Stimulated activated CD4-positive, alpha-beta T cell treated with anti-CD3 and anti-CD28 coated beads, Interleukin-4, amount 100 ng/mL, for 24 hours (primary cell): ENCODE measurements at places on chromosomes 5 and 9.

DNA sequence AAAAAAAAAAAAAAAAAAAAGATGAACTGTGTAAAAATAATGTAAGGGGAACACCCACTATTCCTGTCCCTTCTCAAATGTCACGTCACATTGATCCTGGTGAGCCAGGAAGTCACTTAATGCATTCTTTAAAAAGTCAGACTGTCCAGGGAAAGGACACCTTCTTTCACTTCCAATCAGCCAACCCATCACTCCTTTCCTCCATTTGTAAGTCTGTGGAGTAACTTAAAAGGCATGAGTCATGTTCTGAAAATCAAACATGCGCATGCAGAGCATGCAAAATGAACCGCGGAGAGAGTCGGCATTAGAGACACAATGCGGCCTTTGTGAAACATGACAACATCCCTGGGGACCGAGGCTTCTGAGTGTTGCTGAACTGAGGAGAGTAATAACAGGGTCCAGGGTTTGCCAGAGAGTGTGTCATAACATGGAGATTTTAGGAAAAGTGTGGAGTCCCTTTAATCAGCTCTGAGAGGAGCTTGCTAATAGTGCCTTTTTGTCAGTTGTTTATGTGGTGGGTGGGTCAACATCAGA lies 77.6 kb upstream of the SEMA6A start:
- no peak for DNase-seq

GRCh38 chr9:86633945-86634344 lies 279.7 kb upstream of the TUT7 start:
- no peak for DNase-seq

DNA sequence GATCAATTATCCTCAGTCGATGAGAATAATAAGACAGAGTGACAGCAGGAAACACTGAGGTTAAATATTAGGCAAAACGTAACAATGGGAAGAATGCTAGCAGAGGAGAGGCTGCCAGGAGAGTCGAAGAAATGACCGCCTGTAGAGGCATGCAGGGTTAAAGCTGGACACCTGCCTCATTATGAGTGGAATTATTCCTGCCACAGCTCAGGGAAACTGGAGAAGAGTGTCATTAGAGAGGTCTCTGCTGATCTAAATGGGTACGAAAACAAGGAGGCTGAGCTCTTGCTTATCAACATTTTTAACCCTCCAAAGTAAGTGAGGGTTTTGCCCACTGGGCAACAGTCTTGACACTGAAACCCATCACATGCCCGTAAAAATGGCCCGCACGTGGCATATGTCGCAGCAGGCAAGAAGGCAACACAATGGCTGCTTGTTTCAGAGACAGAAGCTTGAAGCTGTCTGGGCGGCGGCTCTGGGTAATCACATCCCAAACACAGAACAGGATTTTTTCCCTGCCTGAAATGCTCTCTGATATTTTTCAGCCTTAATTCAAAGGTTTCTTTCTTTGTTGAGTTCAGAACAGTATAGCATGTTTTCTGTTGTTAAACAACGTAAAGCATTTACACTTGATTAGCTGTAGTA lies 118.7 kb downstream of the MED27 start:
- DNase-seq: no peak

- DNase-seq: no peak
Observed at GRCh38 chr9:38335686-38336085, 56.8 kb upstream of the ALDH1B1 start.

- no peak for DNase-seq
Observed at GRCh38 chr5:81895307-81895706, 76.5 kb upstream of the ATG10 start.

DNA sequence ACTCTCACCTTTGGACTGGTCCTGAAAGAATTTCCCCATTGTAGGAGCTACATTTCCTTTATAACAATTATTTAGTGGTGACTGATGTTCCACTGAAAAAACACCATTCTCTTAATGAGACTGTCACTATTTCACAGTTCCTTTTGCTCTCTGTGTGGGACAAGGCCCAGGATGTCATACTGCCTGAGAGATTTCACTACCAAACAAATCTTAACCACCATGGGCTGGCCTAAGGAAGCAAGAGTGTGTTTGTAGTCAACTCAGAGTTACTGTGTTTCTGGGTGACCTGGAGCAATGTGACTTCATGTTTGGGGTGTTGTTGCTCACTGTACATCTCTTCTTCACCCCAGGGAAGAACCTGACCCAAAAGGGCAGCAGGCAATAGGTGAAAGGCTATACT lies 50.1 kb upstream of the ZNF608 start:
- no peak for DNase-seq

- no peak for DNase-seq
Observed at GRCh38 chr5:115170929-115171510, 1.3 kb upstream of the TRIM36 start.
